ENCODE measurements at places on chromosomes 3 and 15.

DNA sequence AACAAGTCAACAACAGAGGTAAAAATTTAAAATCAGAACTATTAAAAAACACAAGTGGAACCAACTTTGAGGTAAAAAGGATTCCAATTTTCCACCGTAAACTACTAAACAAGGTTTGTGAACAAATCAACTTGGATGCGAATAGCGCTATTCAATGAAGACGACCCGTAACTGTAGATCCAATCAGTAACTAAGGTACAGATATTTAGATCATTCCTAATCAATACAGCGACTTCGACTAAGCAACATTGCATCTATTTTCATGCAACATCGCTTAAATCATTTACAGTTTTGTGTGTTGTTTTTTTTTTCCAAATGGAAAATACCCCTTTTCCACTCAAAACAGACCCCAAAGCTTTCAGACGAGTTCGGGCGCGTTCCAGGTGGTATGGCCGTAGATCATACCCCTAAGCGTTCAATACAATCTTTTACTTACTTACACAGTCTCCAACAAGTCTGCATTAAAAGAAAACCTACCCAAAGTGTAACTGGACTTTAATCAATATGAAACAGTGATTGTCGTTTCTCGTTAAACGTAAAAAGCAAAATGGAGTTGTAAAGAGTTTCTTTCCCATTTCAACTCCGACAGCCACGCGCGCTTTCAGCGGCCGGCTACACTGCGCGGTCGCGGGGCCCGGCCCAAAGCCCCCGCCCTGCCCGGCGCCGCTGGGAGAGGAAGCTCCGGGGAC is 786 bp downstream of the RHOA start:
- DNase-seq: no peak

DNA sequence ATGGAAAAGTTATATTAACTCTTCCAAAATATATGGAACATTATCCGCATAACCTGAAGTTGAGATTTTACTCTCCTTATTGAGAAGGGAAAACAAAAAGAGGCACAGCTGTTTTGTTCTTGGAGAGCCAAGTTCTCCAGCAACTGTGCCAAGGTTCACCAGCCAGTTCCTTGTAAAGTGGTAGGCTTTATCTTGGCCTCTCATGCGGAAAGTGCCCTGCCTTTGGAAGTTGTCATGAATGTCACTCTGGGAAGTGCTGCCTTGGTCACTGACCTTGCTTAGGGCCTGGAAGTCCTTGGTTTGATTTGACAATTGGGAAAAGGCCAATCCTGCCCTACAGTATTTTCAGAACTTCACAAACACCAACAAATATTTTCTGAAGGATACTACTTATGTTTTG is 44.2 kb upstream of the THRB start:
- DNase-seq: no peak

DNA sequence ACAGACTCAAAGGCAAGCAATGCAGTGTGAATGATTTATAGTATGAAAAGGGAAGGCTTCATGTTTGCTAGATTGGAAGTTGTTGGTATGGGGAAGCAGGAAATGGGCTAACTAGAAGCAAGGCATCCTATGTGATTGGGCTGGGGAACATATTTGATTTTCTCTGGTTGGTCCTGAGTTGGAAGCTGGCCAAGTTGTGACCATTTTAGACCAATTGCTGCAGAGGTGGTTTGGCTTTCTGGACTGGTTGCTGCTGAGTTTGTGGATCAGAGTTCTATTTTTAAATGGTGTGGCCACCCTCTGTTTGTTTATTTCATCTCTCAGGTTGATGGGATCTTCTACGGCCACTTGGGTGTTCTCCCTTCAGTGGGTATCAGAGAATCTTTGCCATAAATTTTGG is 39.7 kb downstream of the NUDT16 start:
- DNase-seq: no peak

DNA sequence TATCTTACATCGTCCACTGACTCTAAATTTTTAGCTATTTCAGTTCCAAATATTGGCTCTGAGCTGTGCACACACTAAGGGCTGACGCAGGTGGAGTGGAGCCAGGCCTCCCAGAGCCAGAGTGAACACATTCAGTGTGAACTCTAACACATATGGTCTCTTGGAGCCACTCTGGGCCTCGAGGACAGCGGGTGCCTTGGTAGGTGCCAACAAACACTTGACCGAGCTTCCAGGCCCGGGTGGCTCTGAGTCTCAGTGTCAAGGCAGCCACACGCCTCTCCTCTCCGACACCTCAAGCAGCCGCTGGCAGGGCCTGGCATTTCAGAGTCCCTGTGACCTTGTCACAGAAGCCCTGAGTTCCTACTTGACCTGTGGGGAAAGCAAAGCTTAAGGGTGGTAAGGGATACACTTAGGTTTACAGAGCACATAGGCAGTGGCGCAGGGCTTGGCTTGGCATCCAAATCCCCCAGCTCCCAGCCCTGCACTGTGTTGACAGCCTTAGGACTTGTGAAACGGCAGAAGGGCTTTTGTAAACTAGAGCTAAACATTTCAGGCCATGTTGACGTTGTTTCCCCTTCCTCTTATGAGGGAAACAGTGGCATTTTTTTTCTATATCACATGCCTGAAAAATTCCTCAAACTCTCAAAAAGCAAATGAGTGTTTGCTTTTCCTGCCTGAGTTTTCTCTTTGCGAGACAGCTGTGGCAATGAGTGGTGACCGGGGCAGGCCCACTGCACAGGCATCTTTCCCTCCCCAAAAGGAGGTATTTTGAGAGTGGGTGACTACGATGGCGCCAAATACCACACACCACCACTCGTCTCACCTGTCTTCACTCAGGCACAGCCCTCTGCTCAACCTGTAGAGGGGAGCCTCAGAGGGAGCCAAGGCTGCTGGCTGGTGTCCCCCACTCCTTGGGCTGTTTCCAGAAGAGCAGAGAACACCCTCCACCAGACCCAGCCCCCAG is 60.8 kb downstream of the DAPK2 start:
- DNase-seq: no peak

GRCh38 chr15:61050844-61051568 is 178.1 kb downstream of the RORA start:
- DNase-seq: no peak

GRCh38 chr15:86040356-86041033 is 39.2 kb upstream of the AGBL1 start:
- peak; percentile 22 for DNase-seq

- no peak for DNase-seq
Observed at GRCh38 chr3:173933113-173933512, 535.6 kb downstream of the NLGN1 start.

DNA sequence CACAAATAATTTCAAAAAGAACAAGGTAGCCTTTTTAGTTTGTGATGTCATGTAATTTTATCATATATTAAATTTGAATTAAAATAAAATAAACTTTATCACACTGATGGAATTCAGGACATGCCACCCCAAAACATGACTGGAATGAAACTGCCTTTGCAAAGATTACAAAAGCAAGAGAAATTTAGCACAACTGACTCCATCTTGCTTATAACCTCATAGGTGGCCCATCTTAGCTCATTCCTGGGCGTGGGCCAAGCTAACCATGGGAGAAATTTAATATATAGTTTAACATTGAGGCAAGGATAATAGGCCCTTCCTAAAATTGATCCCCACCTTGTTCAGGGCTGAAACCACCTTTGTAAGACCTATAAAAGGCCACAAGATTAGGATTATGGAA is 235.6 kb downstream of the ZNF385D start:
- DNase-seq: no peak

All from amygdala (tissue), 56 donors.